ENCODE measurements at places on chromosomes 5 and 9.

GRCh38 chr9:125160750-125161149, 17.4 kb upstream of the SCAI start:
- DNase-seq, result no peak

DNA sequence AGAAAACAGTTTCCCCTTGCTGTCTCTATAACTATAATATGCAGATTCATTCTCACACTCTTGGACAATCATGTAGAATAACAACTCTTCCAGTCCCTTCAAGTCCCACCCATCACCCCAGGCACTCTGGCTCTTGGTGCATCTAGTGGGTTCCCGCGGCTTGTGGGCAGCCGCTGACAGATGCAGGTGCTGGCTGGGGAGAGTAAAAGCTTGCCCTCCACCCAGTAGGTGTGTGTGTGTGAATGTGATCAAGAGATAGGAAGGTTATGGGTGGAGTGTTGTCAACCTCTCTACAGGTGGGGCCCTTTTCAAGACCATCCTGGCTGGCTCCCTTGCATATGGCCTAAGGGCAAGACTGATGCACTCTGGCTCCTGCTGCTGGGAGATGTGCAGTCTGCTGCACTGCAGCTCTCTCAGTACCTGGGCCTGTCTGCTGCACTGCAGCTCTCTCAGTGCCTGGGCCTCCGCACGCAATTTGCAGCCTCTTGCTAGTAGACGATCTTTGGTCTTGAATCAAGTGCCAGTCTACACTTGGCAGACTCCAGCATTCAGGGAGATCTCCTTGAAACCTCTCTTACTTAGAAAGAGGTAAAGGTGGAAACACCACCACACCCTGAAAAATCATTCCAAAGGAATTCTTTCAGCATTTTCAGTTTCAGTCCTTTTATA, 189.7 kb upstream of the GDNF start:
- DNase-seq, result no peak

- no peak for DNase-seq
Observed at GRCh38 chr5:113223831-113224604, 210.8 kb downstream of the TSSK1B start.

GRCh38 chr9:21434202-21435014, 5.8 kb upstream of the IFNA1 start:
- DNase-seq, result peak; percentile 48

- DNase-seq, result peak; percentile 43
Observed at GRCh38 chr5:103505581-103506305, 56.8 kb downstream of the NUDT12 start.

- no peak for DNase-seq
Observed at GRCh38 chr9:27538647-27539046, 9.0 kb upstream of the MOB3B start.

- no peak for DNase-seq
Observed at GRCh38 chr9:135090081-135090480, 2.6 kb downstream of the OLFM1 start.

GRCh38 chr5:55104036-55104772, 1.8 kb downstream of the GZMA start:
- no peak for DNase-seq

Data from AG09319 (cell line).